ENCODE measurements at places on chromosomes 16 and 17.

DNA sequence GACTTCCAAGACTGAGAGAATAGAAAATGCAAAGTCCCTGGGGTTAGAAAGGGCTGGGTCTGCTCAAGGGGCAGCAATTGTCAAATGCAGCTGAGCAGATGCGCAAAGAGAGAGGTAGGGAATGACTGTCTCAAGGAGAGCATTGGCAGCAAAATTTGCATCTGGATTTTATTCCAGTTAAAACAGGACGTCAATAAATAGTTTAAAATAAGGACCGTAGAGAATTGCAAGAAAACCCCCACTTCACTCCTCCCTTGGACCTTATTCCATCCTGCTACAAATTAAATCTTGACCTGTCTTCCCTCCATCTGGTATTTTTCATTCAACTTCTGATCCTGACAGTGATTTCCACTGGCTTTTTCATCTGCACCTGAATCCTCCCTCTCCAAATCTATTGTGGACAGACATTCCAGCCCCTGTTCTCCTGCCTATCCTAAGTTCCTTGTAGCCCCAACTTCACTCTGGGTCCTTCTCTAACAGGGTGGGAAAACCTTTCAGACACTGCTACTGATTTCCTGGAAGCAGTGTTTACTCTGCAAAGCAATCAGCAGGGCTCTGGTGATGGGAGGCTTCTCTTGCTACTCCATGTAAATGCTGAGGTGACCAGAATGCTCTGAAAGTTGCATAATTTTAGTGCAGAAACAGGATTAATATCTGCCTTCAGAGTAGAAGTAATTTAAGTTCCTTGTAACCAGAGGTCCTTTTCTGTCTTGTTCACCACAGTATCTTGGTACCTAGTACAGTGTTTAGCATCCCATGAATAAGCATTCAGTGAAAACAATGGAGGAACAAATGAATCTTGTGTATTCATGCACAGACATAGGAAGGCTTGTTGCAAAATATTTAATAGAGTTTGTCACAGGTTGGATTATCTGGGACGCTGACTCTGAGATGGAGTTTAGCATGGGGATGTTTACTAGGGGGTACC is 79.2 kb downstream of the CDH11 start:
- DNase-seq, result no peak

GRCh38 chr17:37392024-37392590 is 14.5 kb downstream of the ACACA start:
- no peak for DNase-seq

DNA sequence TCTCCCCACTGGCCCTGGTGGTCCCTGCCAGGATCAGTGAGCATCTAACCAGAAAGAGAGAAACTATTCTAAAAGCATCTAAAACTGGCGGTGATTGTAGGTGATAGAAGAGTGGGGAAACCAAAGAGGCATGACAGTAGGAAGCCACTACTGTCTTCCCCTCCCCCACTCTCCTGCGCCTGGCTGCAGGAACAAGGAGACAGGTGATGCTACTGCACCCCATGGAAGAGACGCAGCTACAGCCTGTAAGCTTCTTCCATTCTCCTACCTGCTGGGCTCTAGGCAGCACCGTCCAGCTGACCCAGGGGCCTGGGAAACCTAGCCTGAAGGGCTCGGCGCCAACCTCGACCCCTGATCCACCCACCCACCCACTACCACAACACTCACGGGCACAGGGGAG is 32.4 kb upstream of the CSNK2A2 start:
- no peak for DNase-seq

DNA sequence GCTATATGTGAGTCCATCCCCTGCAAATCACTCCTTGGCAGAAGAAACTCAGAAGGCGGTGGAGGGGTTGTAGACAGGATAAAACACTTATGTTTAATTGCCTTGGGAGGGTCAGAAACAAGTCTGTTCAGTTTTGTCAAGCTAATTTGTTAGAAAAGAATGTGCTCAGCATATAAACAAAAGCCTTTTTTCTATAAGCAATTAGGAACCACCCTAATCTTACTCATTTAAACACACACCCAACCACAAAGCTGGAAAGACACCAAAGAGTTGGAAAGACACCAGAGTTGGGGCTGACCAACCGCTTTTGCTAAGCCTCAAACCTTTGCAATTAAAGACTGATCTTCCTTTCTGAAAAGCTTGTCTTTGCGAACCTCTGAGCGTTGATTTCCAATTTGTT is 439.2 kb upstream of the ERCC4 start:
- DNase-seq, result no peak

DNA sequence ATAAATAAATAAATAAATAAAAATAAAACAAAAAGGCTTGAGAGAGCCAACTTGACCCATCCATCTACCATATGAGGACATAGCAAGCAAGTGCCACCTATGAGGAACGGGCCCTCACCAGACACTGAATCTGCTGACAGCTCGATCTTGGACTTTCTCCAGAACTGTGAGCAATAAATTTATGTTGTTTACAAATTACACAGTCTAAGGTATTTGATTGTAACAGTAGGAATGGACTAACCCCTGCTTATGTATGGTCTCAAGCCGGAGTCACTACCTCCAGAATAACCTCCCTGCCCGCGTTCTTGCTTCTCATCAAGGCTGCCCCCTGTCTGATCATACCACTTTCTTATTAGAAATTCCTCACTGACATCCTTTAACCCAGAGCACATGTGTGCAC is 9.9 kb downstream of the SLC5A11 start:
- DNase-seq, result no peak

DNA sequence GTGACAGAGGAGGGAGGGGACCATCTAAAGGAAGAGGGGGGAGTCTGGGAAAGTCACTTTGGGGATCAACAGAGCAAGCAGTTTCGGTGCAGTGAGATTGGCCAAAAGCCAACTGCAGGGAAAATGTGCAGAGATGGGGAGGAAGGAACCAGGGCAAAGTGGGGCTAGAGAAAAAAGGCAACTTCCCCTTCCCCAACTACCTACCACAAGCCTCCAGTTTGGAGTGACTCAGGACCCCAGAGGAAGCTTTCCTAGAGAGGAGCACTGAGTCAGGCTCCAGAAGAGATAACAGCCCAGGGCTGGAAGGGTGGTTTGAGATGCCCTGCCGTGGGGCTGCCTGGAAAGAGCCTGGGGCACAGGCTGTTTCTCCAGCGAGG is 6.9 kb upstream of the CD300LD start:
- DNase-seq, result no peak

DNA sequence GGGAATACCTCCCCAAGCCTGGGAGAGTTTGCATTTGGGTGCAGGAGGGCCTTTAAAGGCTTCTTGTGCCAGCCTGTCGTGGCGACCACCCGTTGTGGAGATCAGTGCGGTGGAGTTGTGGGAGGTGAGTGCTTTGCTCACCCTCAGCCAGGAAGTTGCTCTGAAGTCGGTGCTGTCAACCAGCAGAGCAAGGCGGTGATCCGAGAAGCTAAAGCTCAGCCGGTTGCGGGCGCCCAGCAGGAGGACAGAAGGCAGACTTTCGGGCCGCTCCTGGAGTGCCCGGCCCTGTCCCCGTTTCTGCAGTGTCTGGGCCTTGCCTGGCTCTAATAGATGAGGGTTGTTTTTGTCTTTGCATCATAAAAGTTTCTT is 1.4 kb downstream of the UBE2I start:
- no peak for DNase-seq

- no peak for DNase-seq
Measured at GRCh38 chr16:59880611-59881010, 1146.5 kb upstream of the GOT2 start.

GRCh38 chr17:11279776-11280344 is 38.8 kb downstream of the SHISA6 start:
- no peak for DNase-seq

DNA sequence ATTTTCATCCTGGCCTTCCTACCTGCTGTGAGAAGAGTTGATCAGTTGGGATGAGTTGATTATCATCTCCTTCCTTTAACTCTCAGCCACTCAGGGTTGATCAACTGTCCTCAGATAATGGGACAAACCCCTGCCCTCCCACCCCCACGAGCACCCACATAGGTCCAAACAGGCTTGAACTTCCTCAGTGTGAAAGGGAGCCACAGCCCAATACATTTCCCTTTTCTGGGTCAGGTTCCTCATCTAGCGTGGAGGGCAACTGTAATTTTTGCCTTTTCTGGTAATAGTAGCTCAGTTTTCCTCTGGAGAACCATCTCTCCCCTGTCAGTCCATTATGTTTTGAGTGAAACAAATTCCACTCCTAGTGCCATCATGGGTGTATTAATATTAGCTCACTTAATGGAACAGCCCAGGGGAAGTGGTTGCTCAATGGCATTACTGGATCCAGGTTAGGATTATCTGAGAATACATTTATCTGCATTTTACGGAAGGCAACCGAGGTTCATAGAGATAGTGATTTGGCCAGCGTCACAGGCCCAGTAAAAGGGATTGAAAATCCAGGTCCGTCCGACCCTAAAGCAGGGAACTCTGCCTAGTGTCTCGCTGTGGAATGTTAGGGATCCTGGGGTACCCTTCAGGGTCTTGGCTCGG is 476 bp upstream of the LPCAT2 start:
- DNase-seq, result no peak

- DNase-seq, result no peak
Measured at GRCh38 chr17:19341641-19342610, 20.6 kb downstream of the B9D1 start.

GRCh38 chr17:66625311-66625767 is 209.6 kb upstream of the CACNG5 start:
- DNase-seq, result no peak

GRCh38 chr17:55286681-55287589 is 22.2 kb downstream of the HLF start:
- DNase-seq, result no peak

DNA sequence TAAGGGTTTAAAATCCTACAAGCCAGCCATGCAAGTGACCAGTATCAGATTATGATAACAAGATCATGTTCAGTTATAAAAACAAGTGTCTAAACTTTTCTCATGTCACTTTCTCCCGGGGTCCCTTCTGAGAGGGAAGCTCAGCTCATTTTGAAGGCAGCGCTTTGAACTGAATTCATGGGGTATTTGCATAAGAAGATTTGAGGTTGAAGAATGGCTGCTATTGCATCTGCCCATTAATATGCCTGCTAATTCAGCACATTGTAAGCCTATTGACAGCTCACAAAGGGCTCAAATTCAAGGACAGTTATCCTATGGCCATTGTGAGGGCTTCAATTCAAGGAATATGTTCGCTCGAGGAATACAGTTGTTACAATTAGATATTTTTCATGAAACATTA is 290.2 kb upstream of the IRX3 start:
- no peak for DNase-seq

- DNase-seq, result no peak
Measured at GRCh38 chr17:29063992-29064391, 21.1 kb downstream of the PIPOX start.

GRCh38 chr17:5055543-5055942 is 20.3 kb upstream of the SLC52A1 start:
- DNase-seq, result no peak

DNA sequence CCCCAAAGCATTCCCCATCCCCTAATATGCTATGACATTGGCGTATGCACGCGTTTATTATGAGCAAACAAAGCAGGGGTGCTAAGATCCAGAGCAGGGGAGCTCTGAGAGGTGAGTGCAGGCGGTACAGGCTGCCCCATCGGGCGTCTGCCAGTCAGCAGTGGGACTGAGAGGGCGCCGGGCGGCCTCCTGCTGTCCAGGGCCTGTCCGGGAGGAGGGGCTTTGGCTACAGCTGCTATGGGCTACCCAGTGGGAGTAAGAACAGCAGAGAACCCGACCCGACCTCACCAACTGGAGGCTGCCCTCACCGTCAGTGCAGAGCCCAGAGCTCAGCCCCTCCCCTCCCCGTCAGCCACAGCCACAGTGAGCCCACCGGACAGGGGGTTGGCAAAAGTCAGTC is 18.5 kb upstream of the AATK start:
- no peak for DNase-seq

GRCh38 chr16:57859331-57859730 is 57.0 kb upstream of the KIFC3 start:
- DNase-seq, result no peak

- DNase-seq, result no peak
Measured at GRCh38 chr16:75983741-75984381, 257.6 kb upstream of the CPHXL start.

- no peak for DNase-seq
Measured at GRCh38 chr16:60729051-60729450, 1307.2 kb downstream of the CDH8 start.

DNA sequence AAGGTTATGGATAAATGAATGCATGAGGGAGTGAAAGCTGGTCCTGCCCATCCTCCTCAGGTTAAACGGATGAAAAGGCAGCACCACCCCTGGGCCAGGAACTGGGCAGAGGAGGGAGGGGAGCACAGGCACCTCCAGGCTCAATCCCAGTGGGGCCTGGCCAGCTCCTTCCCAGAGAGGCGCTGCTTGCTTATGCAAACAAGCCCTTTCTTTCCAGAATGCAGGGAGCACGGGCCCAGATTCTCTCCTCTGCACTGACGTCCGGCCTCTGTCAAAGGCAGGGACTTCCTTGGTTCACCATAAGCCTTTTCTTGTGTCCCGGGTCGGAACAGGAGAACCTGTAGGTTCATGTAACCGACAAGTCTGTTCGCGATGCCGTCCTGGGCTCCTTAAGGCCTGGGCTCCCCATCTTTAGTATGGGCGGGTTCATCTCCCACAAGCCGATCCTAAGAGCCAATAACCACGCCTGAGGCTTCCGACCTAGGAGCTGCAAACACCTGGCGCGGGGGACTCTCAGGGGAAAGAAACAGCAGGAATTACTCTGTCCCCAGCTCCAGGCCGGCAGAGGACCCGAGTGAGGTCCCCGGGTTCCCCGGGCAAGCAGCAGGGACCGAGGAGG is 16.3 kb downstream of the ENPP7 start:
- no peak for DNase-seq

DNA sequence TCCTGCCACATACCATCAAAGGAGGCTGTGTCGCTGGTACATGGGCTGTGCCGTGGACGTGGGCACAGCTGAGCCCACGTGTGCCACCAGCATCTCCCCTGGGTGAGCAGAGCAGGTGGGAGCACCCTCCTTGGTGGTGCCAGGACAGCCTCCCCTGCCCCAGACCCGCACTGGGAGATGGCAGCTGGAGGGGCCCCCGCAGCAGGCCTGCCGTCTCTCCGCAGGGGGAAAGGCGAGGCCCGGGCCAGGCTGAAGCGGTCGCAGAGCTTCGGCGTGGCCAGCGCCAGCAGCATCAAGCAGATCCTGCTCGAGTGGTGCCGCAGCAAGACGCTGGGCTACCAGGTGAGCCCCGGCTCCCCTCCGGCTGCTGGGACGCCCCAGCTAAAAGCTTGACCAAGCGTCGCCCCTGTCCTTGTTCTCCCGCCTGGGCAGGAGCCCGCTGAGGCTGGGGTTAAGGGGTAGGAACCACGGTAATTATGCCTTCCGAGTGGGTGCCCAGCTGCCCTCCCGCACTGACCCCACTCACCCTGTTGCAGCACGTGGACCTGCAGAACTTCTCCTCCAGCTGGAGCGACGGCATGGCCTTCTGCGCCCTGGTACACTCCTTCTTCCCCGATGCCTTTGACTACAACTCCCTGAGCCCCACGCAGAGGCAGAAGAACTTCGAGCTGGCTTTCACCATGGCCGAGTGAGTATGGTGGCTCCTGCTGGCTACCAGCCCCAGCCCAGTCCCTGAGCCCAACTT is 12.5 kb downstream of the SMTNL2 start:
- no peak for DNase-seq

GRCh38 chr17:1170739-1171138 is 9.0 kb downstream of the ABR start:
- no peak for DNase-seq

- DNase-seq, result no peak
Measured at GRCh38 chr17:73165616-73166404, 1.0 kb downstream of the SSTR2 start.

GRCh38 chr17:32311028-32311536 is 30.9 kb downstream of the C17orf75 start:
- no peak for DNase-seq

GRCh38 chr16:56151621-56152020 is 39.7 kb upstream of the GNAO1 start:
- DNase-seq, result no peak

GRCh38 chr16:1709356-1709755 is 3.4 kb downstream of the MAPK8IP3 start:
- DNase-seq, result no peak
